ENCODE measurements at places on chromosomes 6 and 20.

DNA sequence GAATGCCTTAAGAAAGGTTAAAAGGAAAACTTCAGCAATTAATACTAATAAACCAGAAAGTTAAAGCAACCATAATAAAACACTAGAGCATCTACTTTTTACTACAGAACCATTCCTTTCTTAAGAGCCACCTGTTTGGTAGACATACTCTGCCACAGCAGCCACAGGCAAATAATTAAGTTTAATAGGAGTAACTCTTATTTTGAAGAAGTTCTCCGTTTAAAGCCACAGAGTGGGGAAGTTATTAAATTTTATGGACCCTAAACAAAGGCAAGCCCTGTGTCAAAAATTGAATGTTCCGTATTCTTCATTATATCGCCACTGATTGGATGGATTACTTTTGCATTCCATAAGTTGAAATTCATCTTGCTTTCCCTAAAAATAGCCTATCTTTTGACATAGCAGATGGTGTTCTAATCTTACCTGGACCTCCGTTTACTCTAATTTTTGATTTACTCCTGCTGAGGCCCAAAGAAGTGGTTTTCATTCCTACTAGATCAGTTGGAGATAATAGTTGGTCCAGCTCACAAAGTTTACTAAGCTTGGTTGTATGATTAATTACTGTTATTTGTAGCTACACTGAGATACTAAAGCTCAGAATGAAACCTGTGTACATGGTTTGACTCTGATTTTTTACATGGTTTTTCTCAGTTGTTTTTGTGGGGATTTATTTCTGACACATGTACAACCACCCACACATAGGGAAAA, 140.4 kb upstream of the SUPT3H start:
- DNase-seq, result no peak

- no peak for DNase-seq
These were observed 46.8 kb upstream of the FAM83C start for GRCh38 chr20:35339007-35339406.

GRCh38 chr6:127160484-127160883, 42.0 kb downstream of the RSPO3 start:
- DNase-seq, result no peak

DNA sequence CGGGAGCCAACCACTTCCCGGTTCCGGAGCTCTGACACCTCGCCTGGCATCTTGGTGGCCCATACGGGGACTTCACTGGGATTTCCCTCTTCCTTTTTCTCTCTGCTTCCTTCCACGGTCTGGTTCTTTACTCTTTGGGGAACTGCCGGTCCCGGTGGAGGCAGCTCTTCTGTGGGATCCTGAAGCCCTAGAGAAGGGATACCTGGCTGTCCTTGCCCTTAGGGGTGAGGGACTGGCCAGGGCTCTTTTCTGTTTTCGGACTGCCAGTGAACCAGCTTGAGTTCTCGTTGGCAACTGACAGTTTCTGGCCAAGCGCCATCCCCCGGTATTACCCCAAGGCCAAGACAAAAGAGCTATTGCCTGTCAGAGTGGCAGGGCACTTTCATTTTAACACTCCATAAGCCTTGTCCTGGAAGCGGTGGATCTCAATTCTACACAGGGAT, 880 bp upstream of the CPXM1 start:
- DNase-seq, result no peak

DNA sequence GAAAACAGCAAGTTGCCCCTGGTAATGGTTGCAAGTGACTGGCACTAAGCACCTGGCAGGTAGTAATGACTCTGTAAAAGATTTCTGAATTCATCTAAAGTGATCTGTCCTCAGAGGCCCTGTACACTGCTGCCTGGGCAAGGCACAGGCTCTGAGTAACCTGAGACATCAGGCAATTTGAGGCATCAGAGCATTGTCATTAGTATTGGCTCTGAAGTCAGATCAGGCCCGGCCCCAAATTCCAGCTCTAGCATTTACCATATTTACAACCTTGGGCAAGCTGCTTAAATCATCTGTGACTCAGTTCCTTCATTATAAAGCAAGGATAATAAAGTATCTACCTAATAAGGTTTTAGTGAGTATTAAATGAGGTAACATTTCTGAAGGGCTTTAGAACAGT, 17.3 kb upstream of the TENT5A start:
- peak; percentile 23 for DNase-seq

GRCh38 chr20:21352703-21353102, 44.6 kb downstream of the NKX2-4 start:
- DNase-seq, result peak; percentile 74

GRCh38 chr6:1222728-1223595, 88.9 kb upstream of the FOXQ1 start:
- DNase-seq, result no peak

DNA sequence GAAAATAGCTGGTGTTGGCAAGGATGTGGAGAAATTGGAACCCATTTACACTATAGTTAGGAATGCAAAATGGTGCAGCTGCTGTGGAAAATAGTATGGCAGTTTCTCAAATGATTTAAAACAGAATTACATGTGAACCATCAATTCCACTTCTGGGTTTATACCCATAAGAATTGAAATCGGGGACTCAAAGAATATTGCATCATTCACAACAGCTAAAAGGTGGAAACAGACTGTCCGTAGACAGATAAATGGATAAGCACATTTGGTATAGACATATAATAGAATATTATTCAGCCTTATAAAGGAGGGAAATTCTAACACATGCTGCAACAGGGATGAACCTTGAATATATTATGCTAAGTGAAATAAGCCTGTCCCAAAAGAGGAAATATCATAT, 189.9 kb upstream of the RIN2 start:
- no peak for DNase-seq

GRCh38 chr6:44367681-44368080, 19.8 kb upstream of the CDC5L start:
- no peak for DNase-seq

DNA sequence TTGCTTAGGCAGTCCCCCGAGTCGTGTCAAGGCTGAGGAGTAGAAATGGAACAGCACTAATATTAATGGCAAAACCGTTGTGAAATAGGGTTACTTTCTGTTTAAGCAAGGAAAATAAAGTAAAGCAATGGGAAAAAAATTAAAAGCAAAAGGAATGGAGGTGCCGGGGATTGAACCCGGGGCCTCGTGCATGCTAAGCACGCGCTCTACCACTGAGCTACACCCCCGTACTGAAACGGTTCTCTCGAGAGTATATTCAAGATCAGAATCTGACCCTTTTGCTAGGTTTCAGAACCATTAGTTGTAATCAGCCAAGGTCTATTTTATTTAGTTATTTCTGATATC, 85.5 kb downstream of the TRIM27 start:
- peak; percentile 75 for DNase-seq

- DNase-seq, result no peak
These were observed 66.3 kb upstream of the TNFAIP3 start for GRCh38 chr6:137800762-137801161.

DNA sequence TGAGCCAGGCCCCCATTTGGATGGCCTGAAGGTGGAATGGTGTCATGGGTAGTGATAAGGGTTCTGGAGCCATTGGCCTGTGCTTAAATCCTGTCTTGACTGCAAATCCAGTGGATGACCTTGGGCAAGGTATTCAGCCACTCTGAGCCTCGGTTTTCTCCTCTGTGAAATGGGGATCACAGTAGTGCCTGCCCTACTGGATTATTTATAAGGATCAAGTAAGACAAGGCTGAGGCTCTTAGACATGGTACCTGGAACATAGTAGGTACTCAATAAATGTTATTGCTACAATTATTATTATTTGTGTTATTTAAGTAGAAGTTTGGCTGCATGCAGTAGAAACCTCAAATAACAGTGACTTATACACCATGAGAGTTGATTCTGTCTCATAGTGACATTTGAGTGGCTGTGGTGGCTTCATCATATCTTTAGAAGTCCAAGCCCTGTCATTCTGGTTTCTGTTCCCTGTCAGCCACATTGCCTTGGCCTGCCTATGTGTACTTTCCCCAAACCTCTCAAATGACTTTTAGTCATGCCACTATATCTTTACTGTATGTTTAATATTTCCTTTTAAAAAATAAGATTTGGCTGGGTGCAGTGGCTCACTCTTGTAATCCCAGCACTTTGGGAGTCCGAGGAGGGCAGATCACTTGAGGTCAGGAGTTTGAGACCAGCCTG, 37.6 kb upstream of the CHMP4B start:
- no peak for DNase-seq

GRCh38 chr6:3771407-3772011, 20.0 kb upstream of the PXDC1 start:
- DNase-seq, result no peak

- DNase-seq, result no peak
These were observed 342.3 kb downstream of the CDKAL1 start for GRCh38 chr6:20876561-20876960.

DNA sequence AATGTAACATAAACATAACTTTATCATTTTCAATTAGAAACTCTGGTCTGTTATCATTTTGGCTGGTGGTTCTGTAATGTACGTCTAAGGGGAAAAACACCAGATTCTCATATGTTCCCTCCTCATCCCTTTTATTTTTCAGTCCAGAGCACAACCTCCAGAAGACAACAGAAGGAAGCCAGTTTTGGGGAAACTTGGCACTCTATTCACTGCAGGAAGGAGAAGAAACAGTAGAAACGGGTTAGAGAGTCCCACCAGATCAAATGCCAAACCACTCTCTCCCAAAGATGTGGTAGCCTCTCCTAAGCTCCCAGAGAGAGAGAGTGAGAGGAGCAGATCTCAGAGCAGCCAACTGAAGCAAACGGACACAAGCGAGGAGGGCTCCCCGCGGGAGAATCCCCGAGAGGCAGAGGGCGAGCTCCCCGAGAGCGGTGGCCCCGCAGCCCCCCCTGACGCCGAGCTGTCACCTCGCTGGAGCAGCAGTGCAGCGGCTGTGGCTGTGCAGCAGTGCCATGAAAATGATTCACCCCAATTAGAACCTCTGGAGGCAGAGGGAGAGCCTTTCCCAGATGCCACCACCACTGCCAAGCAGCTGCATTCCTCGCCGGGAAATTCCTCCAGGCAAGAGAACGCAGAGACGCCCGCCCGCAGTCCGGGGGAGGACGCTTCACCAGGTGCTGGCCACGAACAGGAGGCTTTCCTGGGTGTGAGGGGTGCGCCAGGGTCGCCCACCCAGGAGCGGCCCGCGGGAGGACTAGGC, 117.8 kb downstream of the RTN4IP1 start:
- DNase-seq, result peak; percentile 44

- peak; percentile 78 for DNase-seq
These were observed 102.8 kb upstream of the SGK1 start for GRCh38 chr6:134420614-134421181.

DNA sequence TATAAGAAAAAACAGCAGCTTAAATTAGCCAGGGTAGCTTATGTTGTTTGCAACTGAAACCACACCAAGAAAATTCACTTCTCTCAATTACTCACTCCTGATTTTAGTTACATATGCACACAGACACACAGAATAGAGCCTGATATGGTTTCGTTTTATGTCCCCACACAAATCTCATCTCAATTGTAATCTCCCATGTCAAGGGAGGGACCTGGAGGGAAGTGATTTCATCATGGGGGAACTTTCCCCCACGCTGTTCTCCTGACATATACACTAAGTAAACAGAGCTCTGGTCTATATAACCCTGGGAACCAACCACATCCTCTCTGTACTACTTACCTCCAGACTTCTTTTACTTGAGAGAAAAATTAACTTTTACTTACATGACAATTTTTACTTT, 9.8 kb downstream of the OR12D1 start:
- DNase-seq, result no peak

DNA sequence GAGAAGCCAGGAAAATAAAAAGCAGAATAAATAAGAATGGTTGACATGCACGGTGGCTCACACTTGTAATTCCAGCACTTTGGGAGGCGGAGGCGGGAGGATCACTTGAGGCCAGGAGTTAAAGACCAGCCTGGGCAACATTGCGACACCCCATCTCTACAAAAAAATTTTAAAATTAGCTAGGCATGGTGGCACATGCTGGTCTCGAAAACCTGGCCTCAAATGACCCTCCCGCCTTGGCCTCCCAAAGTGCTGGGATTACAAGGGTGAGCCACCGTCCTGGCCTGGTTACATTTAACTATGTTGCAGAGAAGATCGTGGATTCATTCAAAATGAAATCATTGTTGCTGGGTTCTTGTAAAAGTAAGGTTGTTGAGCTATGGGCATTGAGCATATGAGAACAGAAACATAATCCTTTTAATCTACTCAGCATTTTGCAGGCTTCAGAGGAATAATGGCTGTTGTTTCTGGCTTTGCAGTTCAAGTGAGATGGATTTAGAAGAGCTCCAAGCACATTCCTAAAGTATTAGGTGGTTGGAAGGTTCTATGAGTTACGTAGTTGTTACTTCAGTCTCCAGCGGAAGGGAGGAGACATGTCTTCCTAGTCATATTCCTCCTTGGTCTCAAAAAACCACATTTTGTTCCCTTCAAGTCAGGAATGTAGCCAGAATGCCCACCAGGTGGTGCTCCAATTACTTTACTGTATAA, 45.6 kb upstream of the RAB23 start:
- DNase-seq, result peak; percentile 35

GRCh38 chr20:62357681-62358080, 9.4 kb downstream of the LAMA5 start:
- DNase-seq, result no peak

DNA sequence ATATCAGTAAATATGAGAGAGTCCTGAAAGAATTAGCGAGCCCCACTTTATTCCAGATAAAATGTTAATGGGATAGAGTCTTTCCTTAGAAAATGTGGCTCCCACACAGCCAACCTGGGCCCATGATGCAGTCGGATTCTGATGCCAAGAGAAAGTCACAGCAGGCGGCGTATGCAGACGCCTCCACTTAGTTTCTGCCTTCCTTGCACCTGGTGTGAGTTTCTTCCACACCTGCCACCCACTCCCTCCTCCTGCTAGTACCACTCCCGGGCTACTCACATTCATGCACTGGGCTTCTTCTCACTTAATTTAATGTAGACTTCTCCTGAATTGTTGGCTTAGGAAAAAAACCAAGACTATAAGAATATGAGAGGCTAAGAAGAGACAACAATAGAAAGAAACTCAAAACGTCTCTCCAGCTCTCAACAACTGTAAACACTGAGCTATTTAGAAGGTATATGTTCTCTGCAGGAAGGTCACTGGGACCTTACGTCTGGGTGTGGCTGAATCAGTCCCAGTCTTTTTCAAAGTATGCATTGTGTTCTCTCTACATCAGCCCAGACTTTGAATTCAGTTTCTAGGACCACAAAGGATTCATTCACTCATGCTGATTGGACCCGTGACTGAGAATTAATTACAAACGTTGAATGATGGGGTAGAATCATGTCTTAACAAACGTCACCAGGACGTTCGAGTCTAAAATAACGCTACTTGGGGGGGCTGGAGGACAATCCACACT, 70.4 kb downstream of the GCNT2 start:
- no peak for DNase-seq

DNA sequence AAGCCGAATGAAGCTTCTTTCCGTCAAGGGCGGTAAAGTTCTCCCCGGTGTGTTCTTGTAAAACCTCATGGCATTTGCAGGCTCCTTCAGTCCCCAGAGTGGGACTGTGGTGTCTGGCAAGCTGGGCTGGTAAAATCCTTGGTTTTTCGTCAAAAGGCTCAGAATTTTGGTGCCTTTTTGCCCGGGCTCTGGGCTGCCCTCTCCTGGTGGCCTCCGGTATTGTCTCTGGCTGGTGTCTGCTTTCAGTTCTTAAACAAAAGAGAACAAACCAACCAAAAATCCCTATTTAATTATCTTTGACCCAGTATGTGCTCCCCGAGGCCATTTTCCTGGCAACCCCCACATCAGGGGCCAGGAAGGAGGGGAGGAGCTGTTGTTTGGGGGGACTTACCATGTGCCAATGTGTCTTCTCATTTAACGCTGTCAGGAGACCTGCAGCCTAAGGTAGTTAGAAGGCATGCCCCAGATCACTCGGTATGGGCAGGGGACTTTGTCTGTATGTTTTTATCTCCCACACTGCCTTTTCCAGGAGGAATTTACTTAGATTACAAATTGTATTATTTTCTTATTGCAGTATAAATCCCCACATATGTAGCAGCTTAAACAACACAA, 11.1 kb downstream of the CDH4 start:
- DNase-seq, result peak; percentile 22
